Effector CD4-positive, alpha-beta T cell (primary cell): ENCODE measurements at places on chromosomes 7 and 10.

- DNase-seq, result no peak
Observed at GRCh38 chr10:90872648-90873020, 860 bp downstream of the RPP30 start.

DNA sequence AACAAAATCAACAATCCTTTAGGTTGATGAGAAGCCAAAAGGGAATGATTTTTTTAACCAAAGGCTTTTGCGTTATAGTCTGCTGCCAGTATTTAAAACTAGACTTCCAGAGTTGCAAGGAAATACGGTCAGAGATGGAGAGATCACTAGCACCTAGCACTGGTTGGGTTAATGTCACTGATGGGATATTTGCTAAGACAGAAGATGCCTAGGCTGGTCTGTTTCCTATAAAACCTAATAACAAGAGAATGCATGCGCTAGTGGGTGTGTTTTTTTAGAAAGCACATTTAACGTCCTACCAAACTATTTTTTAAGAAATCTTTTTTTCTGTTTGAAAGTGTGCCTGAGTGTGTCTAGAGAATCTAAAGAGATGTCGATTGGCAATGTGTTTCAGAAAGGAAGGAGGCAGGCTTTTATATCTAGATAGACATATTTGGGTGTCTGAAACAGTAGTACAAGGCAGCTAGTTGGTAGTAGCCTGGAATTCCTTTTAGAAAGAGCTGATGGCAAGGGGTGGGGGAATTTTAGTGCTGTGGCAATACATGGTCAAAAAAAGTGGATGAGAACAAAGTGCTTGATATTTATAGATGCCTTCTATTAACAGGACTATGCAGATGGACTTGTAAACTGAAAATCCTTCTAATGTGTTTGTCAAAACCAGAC, 863 bp downstream of the CALD1 start:
- DNase-seq, result no peak

GRCh38 chr10:44673245-44673983, 237.7 kb upstream of the TMEM72 start:
- DNase-seq, result no peak

GRCh38 chr7:48617508-48617907, 306.8 kb upstream of the CDC14C start:
- DNase-seq, result no peak

DNA sequence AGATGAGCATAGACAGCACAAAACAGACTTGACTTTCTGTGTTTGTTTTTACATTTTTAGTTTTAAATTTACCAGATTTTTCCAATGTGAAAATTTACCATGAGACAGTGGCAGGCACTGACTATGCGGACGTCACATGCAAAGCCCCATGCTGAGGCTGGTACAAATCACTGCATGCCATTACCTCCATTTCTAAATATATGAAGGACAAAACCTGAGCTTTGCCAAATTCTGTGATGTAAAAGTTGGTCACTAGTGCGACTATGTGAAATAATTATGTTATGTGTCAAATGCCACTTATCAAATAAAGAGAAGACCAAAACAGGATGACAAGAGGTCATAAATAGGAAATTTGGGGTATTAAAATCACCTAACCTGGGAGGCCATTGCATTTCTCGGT, 22.1 kb downstream of the NRAP start:
- DNase-seq, result no peak

- peak; percentile 50 for DNase-seq
Observed at GRCh38 chr7:50632561-50633413, 67.6 kb upstream of the DDC start.
